Hindlimb muscle (tissue), 1 donor: ENCODE measurements at places on chromosomes 6 and 20.

DNA sequence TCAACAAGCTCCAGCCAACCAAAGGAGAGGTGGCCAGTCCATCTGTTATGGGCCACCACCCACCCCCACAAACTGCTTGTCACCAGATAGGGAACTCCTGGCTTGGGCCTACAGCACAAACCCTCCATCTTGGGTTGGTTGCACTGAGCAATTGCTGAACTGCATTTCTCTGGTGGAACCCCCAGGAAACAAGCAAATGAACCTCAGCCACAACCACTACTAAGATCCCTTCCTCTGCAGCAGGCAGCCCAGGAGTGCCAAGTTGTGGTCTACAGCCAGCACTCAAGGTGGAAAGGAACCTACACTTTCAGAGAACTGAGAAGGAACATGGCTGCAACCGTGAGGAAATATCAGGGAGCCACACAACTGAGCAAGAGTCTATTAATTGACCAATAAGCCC is 171.6 kb downstream of the TMEM200A start:
- no peak for DNase-seq

DNA sequence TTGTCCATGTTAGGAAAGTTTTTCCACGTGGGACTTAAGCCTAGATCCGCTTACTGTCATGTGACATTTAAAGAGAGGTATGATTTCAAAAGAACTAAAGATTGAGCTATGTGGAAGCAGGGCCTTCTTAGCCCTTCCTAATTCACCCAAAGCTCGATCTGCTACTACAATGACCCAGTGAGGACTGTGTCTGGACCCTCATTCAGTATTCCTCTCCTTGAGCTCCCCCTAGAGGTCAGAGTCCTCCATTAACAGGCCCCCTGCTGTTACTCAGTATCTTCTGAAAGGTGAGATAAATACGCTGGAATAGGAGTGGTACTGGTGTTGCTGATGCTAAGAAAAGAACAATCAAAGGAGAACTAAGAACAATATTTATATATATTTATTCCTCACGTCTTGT is 414.0 kb downstream of the GJA1 start:
- no peak for DNase-seq

DNA sequence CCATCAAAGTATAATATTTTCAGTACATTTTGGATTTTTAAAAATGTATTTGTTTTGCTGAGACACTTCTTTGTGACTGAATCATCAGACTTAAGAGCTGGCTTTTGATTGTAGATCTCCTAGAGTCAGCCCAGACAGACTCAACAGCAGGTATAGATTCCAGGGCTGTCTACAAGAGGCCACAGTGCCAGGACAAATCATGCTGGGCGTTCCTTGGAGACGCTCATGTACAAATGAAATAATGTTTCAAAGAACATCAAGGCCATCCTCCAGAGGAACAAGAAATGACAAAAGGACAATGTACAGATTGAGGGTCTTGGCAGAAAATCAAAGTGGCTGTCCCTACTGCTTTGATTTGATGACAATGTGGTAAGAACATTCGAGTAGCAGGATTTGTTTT is 369.3 kb downstream of the GRIK2 start:
- DNase-seq = no peak

DNA sequence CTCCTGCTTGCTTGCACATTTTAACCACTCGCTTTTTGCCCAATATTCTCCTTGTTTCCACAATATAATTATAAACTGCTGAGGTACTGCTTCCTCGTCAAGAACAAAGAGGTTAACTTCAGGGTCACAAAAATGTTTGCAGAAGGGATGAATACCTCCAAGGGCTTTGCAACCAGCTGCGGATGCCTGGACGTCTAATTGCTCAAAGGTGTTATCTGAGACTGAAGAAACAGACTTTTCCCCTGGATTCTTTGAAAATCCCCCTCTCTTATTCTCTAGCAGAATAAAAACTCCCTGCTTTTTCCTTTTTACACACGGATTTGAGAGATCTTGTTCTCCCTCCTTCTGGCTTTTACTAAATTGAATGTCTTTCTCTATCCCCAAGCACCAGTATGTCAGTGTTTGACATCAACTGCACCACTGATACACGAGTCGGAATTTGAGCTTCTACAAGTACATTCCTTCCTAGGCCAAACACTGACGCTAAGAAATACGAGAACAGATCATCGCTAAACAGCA is 336 bp upstream of the SMPDL3A start:
- no peak for DNase-seq

DNA sequence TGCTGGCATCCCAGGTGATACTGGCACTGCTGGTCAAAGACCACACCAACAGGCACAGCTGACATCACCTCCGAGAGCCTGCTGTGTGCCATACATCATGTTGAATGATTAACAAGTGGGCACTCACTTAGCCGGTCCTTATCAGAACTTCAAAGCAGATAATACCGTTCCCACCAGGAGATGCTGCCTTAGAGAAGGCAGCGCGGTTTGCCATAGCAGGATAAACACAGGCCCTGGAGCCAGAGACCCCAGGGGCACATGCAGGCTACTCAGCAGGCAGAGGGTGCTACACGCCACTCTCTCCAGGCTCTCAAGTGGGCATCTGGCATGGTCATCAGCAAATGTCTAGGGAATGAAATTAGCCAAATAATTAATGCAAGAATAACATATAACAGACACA is 86.5 kb upstream of the CST7 start:
- no peak for DNase-seq
